ENCODE measurements at places on chromosomes 5 and 9.

DNA sequence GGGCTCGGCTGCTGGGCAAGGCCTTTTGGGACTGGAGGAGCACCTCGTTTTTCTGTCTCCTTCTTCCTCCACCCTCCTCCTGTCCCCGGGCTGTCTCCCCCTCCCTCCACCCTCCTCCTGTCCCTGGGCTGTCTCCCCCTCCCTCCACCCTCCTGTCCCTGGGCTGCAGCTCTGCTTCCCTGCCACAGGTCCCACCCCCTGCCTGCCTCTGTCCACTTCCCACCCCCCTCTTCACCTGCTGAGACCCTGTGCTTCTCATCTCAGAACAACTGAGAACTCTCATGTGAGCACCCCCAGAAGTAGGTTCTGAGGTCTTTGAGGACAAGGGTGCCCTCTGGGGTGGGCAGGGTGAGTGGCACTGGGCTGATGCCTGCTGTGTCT lies 5.8 kb upstream of the TOR4A start:
- no peak for DNase-seq

DNA sequence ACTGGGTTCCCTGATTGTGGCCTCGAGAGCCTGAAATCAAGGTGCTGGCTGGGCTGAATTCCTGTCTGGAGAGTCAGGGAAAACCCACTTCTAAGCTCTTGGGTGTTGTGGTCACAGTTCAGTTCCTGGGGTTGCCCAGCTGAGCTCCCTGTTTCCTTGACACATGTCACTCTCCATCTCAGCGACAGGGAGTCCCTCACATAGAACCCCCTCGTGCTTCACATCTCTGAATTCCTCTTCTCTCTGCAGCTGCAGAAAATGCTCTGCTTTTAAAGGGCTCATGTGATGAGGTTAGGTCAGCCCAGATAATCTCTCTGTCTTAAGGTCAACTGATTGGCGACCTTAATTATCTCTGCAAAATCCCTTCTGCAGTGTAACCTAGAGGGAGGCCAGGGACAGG lies 53.5 kb upstream of the NFIL3 start:
- no peak for DNase-seq

- DNase-seq: no peak
Measured at GRCh38 chr5:113213551-113214425, 221.0 kb downstream of the TSSK1B start.

GRCh38 chr9:89765211-89765946 lies 160.6 kb downstream of the GADD45G start:
- no peak for DNase-seq

DNA sequence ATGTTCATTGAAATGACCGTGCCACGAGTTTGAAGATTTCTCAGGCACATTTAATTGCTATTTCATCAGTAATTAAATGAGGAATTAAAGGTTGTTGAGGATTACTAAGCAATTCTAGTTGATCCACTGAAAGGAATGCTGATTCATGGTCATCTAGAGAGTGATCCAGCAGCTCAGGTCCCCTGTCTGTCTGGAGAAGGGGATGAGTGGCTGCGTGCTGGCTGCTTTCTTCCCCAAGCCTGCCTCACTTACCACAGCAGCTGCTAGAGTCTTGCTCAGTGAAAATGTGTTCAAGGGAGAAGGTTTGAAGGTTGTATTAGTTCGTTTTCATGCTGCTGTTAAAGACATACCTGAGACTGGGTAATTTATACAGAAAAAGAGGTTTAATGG lies 7.8 kb upstream of the TGFBI start:
- no peak for DNase-seq

- no peak for DNase-seq
Measured at GRCh38 chr9:69759021-69759420, 790 bp downstream of the PTAR1 start.

- DNase-seq: no peak
Measured at GRCh38 chr9:110978516-110978915, 59.8 kb downstream of the LPAR1 start.

DNA sequence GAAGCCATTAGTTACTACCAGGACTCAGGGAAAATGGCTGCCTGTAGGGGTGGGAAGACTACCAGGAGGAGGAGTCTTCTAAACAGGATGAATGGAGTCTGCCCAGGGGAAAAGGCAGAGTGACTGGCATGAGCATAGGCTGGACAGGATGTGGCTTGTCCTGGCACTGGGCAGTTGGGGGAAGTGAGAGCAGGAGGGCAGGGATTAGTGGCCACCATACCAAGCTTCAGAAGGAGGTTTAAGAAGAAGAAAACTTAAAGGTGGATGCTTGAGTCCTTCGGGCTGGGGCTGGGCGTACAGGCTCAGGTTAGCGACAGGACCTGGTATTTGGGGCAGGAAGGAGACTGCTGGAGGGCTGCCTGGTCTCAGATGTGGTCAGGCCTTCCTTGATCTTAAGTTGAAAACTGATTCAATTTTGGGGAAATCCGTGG lies 5.0 kb upstream of the NSD1 start:
- no peak for DNase-seq

GRCh38 chr5:658103-658502 lies 35.0 kb downstream of the TPPP start:
- no peak for DNase-seq

GRCh38 chr5:158212917-158213316 lies 354.0 kb upstream of the CLINT1 start:
- no peak for DNase-seq

DNA sequence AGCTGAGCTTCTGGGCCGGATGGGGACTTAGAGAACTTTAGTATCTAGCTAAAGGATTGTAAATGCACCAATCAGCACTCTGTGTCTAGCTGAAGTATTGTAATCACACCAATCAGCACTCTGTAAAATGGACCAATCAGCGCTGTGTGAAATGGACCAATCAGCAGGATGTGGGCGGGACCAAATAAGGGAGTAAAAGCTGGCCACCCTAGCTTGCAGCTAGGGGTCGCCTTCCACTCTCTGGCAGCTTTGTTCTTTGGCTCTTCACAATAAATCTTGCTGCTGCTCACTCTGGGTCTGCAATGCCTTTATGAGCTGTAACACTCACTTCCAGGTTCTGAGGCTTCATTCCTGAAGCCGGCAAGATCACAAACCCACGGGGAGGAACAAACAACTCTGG lies 354.0 kb downstream of the PRR16 start:
- no peak for DNase-seq
